Activated CD8-positive, alpha-beta memory T cell treated with anti-CD3 and anti-CD28 coated beads, Interleukin-2, amount 50 U/mL, for 48 hours (primary cell): ENCODE measurements at places on chromosomes 6 and 20.

- no peak for DNase-seq
These were observed 1.1 kb upstream of the ZBTB2 start for GRCh38 chr6:151392427-151392826.

DNA sequence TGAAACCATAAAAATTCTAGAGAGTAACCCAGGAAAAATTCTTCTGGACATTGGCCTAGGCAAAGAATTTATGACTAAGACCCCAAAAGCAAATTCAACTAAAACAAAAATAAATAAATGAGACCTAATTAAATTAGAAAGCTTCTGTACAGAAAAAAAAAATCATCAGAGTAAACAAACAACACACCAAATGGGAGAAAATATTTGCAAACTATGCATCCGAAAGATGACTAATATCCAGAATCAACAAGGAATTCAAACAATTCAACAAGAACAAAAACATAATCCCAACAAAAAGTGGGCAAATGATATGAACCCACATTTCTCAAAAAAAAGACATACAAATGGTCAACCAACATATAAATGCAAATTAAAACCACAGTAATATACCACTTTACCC, 242.6 kb upstream of the CDYL start:
- DNase-seq = no peak

DNA sequence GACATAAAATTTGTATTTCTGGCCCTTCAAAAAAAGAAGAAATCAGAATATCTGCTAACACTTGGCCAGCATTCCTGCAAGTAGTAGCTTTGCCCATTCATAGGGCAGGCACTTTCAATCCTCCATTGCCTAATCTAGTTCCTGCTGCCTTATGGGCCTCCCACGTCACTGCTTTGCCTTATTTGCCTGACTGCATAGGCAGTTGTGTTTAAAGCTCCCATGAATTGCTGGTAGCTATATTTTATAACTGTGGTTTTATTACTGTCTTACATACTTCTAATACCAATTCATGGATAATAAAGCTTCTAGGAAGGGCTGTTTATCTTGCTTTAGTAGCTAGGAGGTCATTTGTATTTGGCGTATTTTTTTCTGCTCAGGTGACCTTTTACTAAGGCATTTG, 7.7 kb upstream of the SLC35A1 start:
- no peak for DNase-seq

GRCh38 chr6:16851044-16851540, 89.8 kb upstream of the ATXN1 start:
- no peak for DNase-seq

DNA sequence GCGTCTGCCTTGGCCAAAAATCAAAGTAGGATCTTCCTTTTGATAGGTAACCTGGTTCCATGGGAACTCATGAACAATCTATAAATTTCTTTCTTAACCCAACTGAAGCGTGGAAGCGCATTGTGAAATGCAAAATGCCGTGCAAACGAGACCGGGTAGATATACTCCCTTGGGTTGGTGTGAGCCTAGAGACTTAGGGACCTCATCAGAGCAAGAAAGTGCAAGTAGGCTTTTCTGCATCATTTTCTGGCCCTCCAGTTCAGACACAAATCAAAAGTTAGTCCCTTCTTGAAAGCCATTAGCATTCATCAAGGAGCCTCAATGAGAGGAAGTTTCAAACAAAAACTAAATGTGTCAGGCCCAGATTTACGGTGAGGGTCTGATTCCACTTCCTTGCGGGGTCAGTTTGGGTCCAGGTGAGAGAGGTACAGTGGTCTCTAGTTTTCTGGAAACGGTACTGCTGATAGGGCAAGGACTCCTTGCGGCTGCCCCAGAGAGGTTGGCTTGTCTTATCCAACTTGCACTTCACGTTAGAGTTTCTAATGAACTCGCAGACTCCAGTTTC, 5.3 kb upstream of the ZNF184 start:
- DNase-seq = no peak
